ENCODE measurements at places on chromosomes 1 and 21. TPM values are rescaled to one million over a fixed set of nuclear protein-coding genes. Genes with fewer than 3 reads are reported as not detected.

DNA sequence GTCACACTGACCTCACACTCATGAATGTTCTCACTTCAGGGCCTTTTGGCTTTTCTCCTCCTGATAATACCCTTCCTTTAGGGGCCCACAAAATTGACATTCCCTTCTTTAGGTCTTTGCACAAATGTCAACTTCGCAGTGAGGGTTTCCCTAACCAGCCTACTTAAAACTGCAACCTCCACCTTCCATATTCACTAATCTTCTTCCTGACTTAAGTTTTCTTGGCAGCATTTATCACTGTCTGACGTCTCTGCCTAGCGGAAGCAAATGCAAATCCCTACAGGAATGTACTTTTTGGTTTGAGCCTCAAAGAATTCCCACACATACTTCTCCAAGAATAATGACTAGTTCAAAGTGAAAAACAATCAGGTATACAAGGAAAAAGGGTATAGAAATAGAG is 32.8 kb downstream of the INTS7 start:
- H3K36me3 ChIP-seq, result peaks cover 7% of the 10 kb centered on the region
- DNase-seq, result no peak
- H3K4me3 ChIP-seq, result no peak overlapping the region
- H3K4me1 ChIP-seq, result no peaks in the 10 kb centered on the region
- no peak overlapping the region for H3K27ac ChIP-seq

C1orf210 gene
- 17.2 TPM for total RNA-seq

GRCh38 chr1:115854005-115854404 is 13.1 kb upstream of the NHLH2 start:
- DNase-seq, result no peak
- no peaks in the 10 kb centered on the region for H3K36me3 ChIP-seq
- no peaks in the 10 kb centered on the region for H3K4me1 ChIP-seq
- no peak overlapping the region for H3K4me3 ChIP-seq
- H3K27me3 ChIP-seq, result peaks cover 24% of the 10 kb centered on the region
- no peak overlapping the region for H3K27ac ChIP-seq

GRCh38 chr1:43270421-43271095 is 775 bp downstream of the TMEM125 start:
- no peak for DNase-seq
- H3K4me3 ChIP-seq, result peak overlapping the region; percentile 93
- peaks cover 3% of the 10 kb centered on the region for H3K27me3 ChIP-seq
- peaks cover 28% of the 10 kb centered on the region for H3K4me1 ChIP-seq

CLCA1 gene
- 4.9 TPM for total RNA-seq

GRCh38 chr1:26537951-26538352 is 8.4 kb downstream of the RPS6KA1 start:
- H3K36me3 ChIP-seq, result no peaks in the 10 kb centered on the region
- DNase-seq, result no peak
- H3K27me3 ChIP-seq, result no peaks in the 10 kb centered on the region
- H3K4me1 ChIP-seq, result peaks cover 15% of the 10 kb centered on the region
- H3K27ac ChIP-seq, result no peak overlapping the region
- no peak overlapping the region for H3K4me3 ChIP-seq

OR2L5 gene
- not detected for total RNA-seq

CELA2A gene
- total RNA-seq, result 0.67 TPM

ODF2L gene
- 46.9 TPM for total RNA-seq

SLC35F3 gene
- 2.1 TPM for total RNA-seq

GRCh38 chr1:41366455-41367287 is 5.4 kb downstream of the FOXO6 start:
- peaks cover 25% of the 10 kb centered on the region for H3K27me3 ChIP-seq
- peak overlapping the region; percentile 79 for H3K4me3 ChIP-seq
- no peak for DNase-seq
- H3K36me3 ChIP-seq, result peaks cover 3% of the 10 kb centered on the region

- H3K4me1 ChIP-seq, result peaks cover 13% of the 10 kb centered on the region
- no peak for DNase-seq
- H3K36me3 ChIP-seq, result no peaks in the 10 kb centered on the region
- no peak overlapping the region for H3K4me3 ChIP-seq
- no peak overlapping the region for H3K27ac ChIP-seq
These were observed 18.4 kb upstream of the PLEKHG5 start for GRCh38 chr1:6509919-6510291.

DNA sequence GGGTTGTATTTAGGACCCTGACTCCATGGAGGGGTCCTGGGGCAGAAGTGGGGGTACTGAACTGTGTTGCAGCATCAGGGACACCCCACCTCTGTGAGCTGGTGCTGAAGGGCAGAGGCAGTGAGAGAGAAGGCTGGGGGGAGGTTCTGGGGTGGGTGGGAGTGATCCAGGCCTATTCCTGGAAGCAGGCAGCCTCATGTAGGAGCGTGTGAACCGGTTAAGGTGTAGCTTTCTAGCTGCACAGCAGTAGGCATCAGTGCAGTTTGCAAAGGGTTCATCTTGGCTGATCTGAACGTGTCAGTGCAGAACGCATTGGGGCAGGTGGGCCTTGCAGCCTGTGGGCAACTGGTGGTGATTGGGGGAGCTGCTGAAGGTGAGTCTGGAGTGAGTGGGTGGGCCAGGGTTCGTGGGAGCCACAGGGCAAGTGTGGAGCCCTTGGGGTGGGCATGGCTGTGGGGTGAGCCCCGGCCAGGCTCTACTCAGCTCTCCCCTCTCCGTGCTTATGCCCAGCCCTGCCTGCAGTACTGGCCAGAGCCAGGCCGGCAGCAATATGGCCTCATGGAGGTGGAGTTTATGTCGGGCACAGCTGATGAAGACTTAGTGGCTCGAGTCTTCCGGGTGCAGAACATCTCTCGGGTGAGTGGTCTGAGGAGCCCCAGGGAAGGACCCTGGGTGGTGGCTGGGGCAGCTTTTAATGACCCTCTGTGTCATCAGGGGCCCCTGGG is 86.7 kb downstream of the PTPRU start:
- no peaks in the 10 kb centered on the region for H3K27me3 ChIP-seq
- H3K27ac ChIP-seq, result no peak overlapping the region
- no peak overlapping the region for H3K4me3 ChIP-seq
- H3K36me3 ChIP-seq, result peaks cover 31% of the 10 kb centered on the region

DNA sequence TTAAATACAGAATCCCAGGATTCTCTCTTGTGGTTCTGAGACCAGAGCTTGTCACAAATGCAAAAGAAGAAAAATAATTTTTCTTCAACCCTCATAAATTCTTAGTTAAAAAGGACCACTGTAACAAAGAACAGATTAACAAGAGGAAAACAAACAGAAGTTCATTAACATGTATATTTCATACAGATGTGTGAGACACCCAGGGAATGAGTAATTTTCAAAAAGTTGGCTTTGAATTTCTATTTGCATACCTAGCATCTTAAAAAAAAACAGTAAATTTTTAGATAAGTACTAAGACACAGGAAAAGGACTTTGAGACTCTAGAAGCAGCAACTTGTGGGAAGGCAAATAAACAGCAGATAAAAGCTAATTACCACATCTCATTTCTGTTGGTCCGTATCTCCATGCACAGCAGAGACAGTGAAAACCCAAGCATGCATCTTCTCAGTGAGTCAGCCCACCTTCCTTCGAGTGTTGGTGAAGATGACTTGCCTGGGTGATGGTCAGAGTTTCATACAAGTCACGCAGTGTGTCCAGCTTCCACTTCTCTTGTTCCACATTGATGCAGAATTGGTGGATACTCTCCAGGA is 399.9 kb upstream of the ADAMTS5 start:
- no peak overlapping the region for H3K27ac ChIP-seq
- H3K36me3 ChIP-seq, result no peaks in the 10 kb centered on the region
- no peak overlapping the region for H3K4me3 ChIP-seq
- DNase-seq, result no peak
- no peaks in the 10 kb centered on the region for H3K27me3 ChIP-seq
- H3K4me1 ChIP-seq, result no peaks in the 10 kb centered on the region

Data from type B pancreatic cell (in vitro differentiated cells).